ENCODE measurements at places on chromosomes 5 and 9.
A peak's percentile ranks its signal among the peaks of the same experiment; 100 is the strongest.

DNA sequence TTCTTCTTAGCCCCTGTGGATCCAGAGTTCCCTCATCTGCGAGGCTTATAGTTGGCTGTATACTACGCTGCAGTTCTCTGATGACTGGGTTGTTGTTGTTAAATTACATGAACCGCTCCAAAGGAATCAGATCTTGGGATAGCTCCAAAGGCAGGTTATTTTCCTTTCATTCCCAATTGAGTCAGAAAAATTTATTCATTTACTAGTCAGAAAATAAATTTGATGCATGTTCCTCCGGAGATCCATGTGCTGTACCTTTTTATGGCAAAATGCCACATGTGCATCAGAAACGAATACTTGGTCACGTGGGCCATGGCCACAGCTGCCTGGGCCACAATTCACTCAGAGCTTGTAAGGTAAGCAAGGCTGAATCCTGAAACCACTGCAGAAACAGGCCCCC, 304.0 kb downstream of the NR2F1-AS1 start:
- DNase-seq: no peak

GRCh38 chr9:128881884-128882676, at the start of the genes KYAT1 and LRRC8A:
TSS of gene KYAT1 (minus strand) at chr9:128881950. CDS start at chr9:128845405, 36,545 bp downstream.
TSS of gene LRRC8A (plus strand) at chr9:128882133. CDS start at chr9:128907165, 25,032 bp downstream.
- DNase-seq: peak; percentile 99

DNA sequence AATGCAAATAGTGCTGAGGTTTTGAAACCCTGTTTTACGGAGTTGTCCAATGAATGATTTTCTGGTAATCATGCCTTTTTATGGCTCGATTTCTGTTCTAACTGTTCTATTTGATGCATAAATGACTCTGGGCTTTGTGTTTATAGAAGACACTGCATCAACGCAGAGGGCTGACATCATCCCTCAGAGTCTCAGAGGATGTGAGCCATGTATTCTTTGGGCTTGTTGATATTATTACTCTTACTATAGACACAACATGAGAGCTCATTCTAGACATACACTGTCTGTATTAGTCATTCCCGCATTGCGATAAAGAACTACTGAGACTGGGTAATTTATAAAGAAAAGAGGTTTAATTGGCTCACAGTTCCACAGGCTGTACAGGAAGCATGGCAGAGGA, 31.6 kb downstream of the CDH6 start:
- no peak for DNase-seq

GRCh38 chr5:190366-191035, 794 bp upstream of the LRRC14B start:
- DNase-seq: no peak

DNA sequence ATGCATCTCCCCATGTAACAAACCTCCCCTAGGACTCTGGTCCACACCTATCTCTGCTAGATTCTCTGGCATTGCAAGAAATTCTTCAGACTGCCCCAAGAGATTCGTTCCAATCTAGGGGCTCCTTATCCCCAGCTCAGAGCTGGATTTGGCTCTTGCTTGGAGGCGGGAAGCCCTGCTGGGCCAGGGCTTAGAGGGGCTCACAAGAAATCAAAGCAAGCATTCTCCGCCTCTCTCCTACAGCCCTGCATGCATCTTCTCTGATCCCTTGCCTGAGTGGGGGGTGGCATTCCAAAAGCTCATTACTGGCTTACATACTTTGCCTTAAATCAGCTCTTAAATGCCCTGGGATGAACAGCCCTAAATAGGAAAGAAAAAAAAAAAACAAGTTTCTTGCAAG, 75.8 kb downstream of the KCNIP1 start:
- DNase-seq: no peak

DNA sequence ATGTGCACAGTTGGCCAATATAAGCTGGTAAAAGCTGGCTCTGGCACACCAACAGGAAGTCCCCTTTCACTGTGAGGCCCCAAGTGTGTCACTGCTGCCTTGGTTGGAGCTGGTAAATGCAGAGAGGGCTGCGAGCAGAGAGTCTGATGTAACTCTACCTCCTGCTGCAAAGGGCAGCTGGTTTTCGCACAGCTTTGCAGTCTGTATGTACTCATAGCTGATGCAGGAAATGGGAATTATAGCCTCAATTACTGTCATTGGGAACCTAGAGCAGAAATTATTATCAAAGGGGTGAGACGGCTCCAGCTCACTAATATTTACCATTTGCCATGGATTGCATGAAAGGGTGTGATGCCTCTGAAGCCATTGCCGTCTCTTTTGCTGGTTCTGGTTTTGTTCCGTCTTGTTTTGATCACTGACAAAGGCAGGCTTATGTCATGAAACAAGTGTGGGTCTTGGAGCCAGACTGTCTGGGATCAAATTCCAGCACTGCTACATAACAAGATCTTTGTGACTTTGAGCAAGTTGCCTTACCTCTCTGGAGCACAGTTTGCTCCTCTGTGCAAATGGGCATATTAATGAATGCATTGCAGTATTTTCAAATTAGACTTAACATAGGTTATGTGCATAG, 124.3 kb upstream of the SLC25A48 start:
- no peak for DNase-seq

GRCh38 chr5:34731435-34732232, 75.5 kb downstream of the RAI14 start:
- no peak for DNase-seq

DNA sequence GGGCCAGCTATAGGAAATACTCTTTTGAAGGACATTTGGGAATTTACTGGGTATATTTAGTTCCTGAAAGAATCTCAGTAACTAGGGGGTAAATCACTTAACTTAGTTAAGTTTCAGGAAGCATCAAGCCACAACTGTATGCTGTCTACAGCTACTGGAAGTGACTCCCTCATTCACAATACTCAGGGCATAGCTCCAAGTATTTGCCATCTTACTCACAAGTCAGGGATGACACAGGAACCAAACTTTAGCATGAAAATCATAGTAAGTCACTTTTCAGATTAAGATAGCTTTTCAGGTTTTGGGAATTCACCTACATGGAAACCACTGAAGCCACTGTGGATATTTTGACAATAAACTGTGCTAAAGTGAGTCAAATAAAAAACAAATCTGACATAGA, 242.4 kb upstream of the ATP10B start:
- no peak for DNase-seq

DNA sequence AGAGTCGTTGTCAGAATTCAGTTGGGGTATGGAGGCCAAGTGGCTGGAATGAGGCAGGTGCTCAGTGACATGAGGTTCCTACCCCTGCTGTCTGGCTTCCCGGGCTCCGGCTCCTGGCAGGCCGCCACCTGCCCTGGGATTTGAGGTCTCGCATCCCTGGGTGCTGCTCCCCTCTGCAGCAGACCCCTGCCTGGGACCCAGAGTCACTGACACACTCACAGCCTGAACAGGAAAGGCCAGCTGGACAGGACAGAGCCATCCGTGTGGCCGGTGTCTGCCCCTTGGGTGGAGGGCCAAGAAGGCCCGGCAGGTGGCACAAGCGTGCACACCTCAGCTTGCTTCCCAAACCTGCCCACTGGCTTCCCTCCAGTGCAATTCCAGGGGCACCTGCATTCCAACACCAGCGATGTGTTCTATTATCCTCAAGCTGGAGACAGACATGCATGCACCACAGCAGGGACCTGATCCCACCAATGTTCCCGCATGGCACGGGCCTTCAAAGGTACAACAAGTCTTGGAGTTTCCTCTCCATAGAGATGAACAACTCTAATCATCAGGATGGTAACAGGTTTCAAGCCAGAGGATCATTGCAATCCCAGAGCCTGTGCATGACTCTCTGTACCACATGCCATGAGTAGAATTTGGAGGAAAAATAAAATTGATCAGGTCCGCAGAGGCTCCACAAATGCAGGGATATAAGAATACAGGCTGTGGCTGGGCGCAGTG, 45.6 kb upstream of the RNF130 start:
- peak; percentile 72 for DNase-seq

DNA sequence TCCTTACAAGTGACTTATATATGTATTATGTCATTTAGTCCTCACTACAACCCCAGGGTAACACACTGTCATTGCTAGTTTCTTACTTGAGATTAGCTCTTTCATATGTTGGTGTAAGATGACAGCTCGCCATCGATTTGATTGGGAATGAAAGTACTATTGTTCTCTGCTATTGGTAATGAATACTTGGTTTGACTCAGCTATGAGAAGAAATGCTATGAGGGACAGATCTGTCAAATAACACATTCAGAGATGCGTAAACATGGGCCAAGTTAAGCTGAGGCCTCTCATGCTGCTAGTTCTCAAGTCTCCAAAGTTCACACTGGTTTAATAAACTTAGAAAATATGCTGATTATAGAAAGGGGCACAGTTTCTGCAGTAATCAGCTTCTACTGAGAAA, 142.7 kb downstream of the SGCD start:
- DNase-seq: no peak

DNA sequence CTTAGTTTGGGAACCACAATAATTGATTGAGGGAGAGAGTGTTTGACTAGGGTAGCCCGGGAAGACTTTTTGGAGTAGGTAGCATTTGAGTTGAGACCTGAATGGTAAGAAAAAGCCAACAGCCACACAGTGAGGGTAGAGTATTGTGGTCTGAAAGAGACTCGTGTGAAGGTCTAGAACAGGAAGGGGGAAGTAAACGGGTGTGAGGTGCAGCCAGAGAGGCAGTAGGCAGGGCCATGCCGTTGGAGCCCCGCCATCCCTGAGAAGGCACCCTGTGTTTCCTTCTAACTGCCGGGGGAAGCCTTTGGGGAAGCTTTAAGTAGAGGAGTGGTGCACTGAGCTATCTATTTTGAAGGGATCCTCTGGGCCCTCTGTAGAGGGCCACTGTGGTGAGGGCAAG, 3.5 kb upstream of the F2RL2 start:
- DNase-seq: no peak

DNA sequence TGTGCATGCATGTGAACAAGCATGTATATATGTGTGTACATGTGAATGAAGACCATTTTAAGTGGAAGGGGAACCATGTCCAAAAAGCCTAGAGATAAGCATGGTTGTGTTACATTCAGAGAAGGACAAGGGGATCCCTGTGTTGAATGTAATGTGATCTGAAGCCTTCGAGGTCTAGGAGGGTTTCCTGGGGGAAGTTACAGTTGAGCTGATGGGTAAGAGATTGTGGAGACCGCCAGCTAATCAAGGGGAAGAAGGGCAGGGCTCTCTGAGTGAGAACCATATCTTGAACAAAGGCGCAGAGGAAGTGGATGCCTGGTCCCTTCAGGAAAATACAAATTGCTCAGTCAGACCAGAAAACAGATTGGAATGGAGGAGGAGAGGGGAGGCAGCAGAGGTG, 45.5 kb upstream of the TNFSF15 start:
- no peak for DNase-seq

- DNase-seq: no peak
Observed at GRCh38 chr5:138736293-138736692, 16.9 kb upstream of the CTNNA1 start.
